Activated CD4-positive, alpha-beta T cell treated with anti-CD3 and anti-CD28 coated beads, Interleukin-2, amount 50 U/mL, for 16 hours (primary cell): ENCODE measurements at places on chromosomes 5 and 9.

- no peak for DNase-seq
Observed at GRCh38 chr5:97929383-97929782, 746.3 kb upstream of the RIOK2 start.

GRCh38 chr5:145942201-145942600, 5.8 kb downstream of the SH3RF2 start:
- no peak for DNase-seq

DNA sequence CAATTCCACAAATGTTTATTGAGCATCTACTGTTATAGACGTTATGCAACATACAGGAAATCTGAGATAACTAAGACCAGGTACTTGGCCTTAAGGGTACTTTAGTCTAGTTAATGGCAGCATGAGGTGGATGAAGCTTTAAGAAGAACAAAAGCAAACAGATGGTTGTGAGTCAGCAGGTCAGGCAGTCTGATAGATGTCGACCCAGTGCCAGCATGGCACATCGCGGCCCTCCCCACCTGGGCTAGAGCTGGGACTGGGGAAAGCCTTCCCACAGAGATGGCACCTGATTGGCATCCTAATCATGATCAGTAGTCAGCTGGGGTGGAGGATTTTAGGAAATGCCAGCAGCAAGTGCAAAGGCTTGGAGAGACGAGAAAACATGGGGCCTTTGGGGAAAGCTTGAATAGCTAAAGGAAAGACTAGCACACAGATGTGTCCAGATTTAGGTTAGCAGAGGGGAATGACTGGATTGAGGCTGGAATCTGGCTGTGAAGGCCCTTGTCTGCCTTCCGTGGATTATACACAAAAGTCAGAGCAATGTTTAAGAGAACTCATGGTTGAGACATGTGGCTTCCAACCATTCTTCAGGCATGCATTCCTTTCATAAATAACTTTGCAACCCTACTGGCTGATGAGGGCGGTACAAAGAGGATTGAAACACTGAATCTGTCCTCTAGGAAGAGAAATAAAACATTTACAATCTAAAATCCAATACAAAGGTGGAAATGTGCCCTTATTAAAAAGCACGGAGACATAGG, 395.4 kb upstream of the WWC1 start:
- no peak for DNase-seq

GRCh38 chr9:69768716-69769115, 8.9 kb upstream of the PTAR1 start:
- no peak for DNase-seq

DNA sequence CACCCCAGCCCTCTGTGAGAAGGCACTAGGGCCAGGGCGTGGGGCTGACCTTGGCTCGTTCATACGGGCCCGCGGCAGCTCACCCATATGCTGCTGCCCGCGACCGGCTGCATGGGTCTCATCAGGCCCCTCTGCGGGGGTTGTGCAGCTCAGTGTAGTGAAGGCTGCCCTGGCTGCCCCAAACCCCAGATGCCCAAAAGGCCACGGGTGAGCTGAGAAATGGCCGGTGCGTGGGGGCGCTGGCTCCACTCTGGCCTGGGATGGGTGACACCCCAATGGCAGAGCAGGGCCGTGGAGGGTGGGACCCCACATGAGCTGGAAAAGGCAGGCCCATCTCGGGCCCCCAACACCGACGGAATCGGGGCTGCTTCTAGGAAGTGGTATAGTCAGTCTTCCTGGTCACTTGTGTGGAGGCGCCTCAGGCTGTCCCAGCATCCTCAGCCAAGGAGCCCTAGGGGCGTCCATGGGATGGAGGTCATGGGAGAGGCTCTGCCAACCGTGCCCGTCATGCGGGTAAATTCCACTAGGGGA, 19.4 kb upstream of the LRRC14B start:
- DNase-seq: no peak

DNA sequence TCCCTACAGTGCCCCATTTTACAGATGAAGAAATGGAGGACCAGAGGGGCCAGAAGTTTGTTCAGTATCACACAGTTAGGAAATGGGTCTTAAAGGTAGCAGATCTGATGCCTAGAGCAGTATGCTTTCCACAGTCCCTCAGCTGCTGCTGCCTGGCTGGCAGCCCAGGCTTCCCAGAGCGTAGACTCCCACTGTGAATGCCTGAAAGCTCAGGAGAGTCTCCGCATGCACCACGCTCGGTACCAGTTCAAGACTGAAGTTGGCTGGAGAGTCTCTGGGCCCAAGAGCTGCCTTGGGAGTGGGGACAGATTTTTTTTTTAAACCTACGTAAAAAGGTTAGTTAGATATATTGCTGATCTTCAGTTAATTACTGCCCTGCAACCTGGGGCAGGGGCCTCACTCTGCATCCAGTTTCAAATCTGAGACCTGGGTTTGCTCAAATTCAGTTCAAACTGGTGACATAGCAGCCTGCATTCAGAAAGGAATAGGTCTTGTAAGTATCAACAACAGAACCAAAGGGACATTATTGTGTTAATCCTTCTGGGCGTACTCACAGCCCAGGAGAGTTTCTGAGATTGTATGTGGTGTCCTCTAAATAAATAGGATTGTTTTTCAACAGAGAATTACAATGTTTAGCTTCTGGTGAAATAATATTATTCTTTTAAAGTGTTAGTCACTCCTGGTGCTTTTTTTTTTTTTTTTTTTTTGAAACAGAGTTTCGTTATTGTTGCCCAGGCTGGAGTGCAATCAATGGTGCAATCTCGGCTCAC, 8.3 kb downstream of the NANS start:
- no peak for DNase-seq

DNA sequence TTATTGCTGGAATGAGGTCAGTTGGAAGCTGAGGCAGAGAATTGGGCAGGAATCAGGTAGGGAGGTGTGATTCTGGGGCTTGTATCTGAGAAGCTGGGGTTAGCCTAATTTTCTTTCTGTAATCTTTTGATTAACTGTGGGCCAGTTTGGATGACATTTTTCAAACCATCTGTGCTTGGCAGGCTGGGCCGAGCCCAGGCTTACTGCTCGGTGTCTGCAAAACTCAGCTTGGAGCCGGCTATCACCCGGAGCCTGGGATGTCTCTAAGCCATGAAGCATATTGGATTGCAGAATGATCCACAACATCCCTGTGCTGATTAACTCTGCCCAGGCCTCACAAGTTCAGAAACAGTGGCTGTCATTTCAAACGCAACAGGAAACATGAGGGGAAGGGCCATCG, 26.5 kb downstream of the KCNMB1 start:
- no peak for DNase-seq

GRCh38 chr5:107499776-107500175, 171.0 kb downstream of the EFNA5 start:
- DNase-seq: no peak

GRCh38 chr9:127014910-127015540, 100.4 kb downstream of the RALGPS1 start:
- DNase-seq: no peak

GRCh38 chr9:136608348-136609159, 54.2 kb upstream of the EGFL7 start:
- no peak for DNase-seq

DNA sequence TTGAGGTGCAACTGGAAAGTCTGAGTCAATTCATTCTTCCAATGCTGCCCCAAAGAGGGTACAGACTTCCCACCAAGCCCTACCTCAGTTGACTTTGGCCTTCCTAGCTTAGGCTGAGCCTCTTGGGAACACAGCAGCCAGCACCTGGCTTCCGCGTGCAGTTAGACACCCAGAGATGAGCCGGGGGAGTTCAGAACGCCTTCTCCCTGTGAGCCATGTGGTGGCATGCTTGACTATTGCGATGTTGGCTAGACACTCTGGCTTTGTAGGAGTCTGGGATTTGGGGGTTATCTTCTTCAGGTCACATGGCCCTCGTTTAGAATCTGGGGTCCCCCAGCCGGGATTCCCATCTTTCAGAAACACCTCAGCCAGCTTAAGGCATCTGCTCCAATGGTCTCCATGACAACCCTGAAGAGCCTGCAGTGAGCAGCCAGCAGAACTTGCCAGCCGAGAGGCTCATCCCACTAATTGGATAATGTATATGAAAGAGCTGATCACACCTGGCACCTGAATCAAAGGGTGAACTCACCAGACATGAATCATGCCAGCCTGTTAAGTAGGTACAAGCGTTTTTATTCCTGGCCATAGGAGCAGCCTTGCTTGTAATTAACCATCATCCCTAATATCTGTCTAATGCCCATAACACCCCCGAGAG, 167.5 kb downstream of the SYK start:
- DNase-seq: no peak
